ENCODE measurements at places on chromosomes 3 and 15.

- DNase-seq: no peak
These were observed 84.0 kb upstream of the TRA2B start for GRCh38 chr3:186021673-186022362.

- DNase-seq: no peak
These were observed 64.8 kb upstream of the SATB1 start for GRCh38 chr3:18489939-18490338.

DNA sequence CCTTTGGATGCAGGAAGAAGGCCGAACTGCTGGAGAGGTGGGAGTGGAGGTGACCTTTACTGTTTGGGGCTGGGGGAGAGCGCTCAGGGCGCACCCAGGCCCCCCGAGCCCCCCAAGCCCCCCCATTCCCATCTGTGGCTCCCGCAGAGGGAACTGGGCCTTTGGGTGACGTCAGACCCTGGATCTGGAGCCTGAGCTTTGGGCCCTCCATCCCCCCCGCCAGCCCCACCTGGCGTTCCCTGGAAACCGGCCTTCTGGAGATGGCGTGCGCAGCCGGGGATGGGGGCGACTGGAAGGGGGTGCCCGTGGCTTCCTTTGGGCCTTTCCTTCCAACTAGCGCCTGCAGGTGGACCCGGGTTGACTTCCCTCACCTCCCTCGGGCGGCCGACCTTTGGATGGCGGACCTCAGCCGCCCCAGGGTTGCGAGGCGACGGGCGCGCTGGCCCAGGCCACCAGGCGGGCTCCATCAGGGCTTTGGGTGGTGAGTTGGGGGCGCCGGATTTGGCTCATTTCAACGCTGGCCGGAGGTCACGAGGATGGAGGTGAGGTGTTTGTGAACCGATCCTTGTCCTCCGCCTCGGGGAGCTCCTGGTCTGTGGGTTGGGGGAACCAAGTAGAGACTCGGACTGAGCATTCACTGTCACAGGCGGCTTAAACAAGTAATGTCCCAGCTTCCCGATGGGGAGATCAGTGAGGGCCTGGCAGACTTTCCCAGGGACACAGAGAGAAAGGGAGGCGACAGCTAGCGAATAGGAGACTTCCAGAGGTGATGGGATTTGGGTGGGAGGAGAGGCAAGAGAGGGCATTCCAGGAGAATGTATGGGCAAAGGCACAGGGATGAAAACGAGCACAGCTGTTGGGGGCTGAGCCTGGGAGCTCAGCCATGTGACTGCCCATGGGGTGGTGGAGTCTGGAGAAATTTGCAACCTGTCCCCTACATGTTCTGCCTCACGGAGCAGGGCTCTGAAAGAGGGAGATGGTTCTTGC lies 709 bp downstream of the SCAMP5 start:
- DNase-seq: peak; percentile 47

- DNase-seq: no peak
These were observed 164.5 kb downstream of the VGLL4 start for GRCh38 chr3:11479221-11479620.

- no peak for DNase-seq
These were observed 30.3 kb upstream of the ESYT3 start for GRCh38 chr3:138404121-138404520.

DNA sequence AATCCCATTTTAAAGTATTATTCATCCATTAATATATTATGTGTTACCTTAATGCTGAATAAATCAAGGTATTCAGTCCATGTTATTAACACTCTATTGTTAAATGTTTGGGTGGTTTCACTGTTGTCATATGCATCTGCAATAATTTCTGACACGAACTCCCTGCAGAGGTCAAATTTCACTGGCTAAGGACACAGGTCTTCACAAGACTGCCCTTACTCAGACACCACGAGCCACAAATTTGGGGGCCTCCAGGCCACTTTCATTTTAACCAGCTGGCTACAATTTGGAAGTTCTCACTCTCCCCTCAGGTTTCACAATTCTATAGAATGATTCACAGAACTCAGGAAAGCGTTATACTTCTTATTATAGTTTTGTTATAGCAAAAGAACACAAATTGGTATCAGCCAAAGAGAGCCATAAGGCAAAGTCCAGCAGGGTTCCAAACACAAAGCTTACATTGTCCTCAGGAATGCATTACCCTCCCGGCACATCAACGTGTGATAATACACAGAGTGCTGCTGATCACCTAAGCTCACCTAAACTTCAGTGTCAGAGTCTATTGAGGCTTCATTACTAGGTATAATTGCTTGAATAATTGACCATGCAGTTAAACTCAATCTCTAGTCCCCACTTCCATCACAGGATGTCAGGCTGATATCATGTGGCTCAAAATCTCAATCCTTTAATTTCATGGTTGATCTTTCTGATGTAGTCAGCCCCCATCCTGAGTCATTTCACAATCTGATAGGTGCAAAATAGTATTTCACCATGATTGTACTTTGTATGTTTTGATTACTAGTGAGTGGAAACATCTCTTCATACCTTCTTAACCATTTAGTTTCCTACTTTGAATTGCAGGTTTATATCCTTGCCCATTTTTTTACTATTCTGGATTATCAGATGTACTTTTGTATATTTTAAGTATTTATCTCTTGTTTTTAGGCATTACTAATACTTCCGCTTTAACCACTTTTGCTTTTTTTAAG lies 441.4 kb upstream of the AGTR1 start:
- no peak for DNase-seq

- no peak for DNase-seq
These were observed 8.7 kb downstream of the PXYLP1 start for GRCh38 chr3:141240286-141240685.

DNA sequence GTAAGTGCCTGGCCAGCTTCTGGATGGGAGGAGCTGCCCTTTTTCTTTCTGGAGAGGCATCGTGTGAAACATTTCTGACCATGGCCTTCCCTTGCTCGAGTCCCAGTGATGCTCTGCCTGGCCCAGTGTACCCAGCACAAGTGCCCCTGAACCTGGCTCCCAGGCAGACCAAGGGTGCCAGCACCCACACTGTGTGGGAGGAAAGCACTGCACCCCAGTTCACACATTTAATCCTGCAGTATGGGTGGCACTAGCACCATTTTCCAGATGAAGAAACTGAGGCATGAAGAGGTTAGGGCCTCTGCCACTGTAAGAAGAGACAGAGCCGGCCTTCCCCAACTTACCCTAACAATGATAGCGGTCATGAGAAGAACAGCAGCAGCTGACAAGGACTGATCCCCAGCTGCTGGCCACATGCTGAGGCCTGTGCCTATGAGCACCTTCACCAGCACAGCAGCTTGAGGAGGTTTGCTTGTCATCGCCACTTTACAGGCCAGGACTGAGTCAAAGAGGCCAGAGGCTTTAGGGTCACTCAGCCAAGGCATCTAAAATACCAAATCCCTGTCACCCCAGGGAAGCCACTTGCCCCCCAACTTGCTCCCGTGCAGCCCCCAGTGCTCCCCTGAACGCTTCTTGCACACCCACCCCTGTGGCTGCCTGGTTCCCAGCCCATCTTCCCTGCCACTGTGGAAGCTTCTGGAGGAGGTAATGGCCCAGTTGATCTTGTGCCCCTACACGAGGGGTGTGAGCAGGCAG lies 15.0 kb downstream of the PRR23E start:
- no peak for DNase-seq

GRCh38 chr15:57861034-57861638 lies 154.6 kb downstream of the POLR2M start:
- peak; percentile 12 for DNase-seq

GRCh38 chr3:12895391-12896062 lies 54.2 kb upstream of the RPL32 start:
- no peak for DNase-seq

GRCh38 chr3:111238885-111239284 lies 167.3 kb downstream of the NECTIN3 start:
- no peak for DNase-seq

GRCh38 chr3:79063624-79064023 lies 704.2 kb downstream of the ROBO1 start:
- no peak for DNase-seq

- DNase-seq: no peak
These were observed 122.1 kb downstream of the FOXB1 start for GRCh38 chr15:60126200-60126599.

DNA sequence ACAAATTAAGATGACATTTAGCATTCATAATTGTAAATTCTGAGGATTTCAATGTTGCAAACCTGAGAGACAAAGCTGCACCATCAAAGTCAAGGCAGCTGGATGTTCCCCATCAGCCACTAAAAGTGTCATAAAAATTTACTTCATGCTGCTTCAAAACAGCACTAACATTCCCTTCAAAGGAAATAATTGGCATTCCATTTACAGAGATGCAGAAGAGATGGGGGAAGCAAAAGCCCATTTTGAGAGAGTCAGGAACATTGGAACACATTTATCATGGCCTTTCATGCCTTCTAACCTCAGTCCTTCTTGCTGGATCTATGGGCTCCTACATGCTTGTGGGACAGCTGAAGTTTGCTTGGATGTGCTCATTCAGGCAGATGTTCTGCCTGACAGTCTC lies 6.4 kb upstream of the TMEM158 start:
- DNase-seq: no peak

- DNase-seq: no peak
These were observed 146.3 kb downstream of the GMNC start for GRCh38 chr3:190716211-190716610.

- DNase-seq: no peak
These were observed 437.1 kb upstream of the CBLB start for GRCh38 chr3:106305882-106306435.

GRCh38 chr15:95825671-95826411 lies 504.7 kb upstream of the NR2F2 start:
- no peak for DNase-seq

Data from nephron progenitor cell (in vitro differentiated cells).